ENCODE measurements at places on chromosomes 5 and 9. TPM values are rescaled to one million over a fixed set of nuclear protein-coding genes. Genes with fewer than 3 reads are reported as not detected.

NUTM2F gene
- not detected for total RNA-seq

IFNB1 gene
- total RNA-seq = not detected

MIGA2 gene
- total RNA-seq = 68.3 TPM

SLC28A3 gene
- total RNA-seq = 0.84 TPM
